Kidney capillary endothelial cell (primary cell): ENCODE measurements at places on chromosomes 6 and 20.

GRCh38 chr20:61520893-61521460 is 268.9 kb downstream of the CDH4 start:
- DNase-seq, result no peak

GRCh38 chr6:52390361-52390727 is 28.4 kb downstream of the PAQR8 start:
- DNase-seq, result peak; percentile 52

DNA sequence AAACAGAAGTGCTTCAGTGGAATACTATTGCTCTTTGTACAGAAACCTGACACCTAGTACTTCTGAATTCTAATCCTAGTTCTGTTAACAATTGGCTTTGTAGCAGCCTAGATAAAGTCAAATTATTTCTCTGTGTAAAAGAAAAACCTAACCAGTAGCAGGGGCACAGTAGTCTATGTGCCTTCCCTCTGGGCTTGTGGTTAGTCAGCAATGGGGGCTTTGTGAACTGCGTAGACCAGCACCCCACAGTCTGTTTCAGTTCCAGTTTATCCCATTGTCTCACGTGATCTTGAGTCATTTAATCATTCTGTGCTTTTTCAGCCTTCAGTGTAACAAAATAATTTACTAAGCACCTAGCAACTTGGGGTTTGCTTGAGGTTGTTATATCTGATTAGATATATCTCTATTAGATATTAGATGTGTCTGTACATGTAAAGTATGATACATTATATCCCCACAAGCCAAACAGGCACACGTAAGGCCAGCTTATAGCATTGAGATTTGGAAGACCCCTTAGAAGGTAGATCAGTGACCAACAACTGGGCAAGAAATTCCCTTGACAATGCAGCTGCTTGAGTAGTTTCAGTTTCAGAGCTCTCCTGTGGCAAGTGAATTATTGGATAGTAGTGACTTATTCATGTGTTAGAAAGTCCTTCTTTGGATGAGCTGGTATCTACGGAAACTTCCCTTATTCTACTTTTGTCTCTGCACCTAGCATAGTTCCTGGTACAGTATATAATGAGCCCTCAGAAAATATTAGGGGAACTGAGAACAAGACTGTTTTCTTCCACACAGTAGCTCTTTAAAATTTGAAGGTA is 27.9 kb upstream of the CCR6 start:
- DNase-seq, result no peak

GRCh38 chr6:84847390-84848160 is 83.2 kb upstream of the TBX18 start:
- DNase-seq, result no peak

DNA sequence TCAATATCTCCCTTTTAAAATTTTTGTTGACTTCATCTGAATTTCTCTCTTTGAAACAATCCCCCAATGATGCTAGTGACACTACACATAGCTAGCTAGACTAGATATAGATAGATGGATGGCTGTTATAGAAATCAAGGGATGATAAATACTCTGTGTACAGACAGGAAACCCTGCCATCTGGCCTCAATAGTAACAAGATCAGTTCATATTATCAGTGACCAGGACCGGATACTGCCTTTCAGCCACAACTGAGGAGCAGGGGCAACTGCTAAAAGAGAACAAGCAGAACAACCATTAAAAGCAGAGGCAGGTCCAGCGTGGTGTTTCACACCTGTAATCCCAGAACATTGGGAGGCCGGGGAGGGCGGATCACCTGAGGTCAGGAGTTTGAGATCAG is 118.3 kb upstream of the FAM184A start:
- DNase-seq, result no peak

GRCh38 chr6:146884728-146885127 is 286.0 kb downstream of the ADGB start:
- DNase-seq, result no peak
